ENCODE measurements at places on chromosomes 1 and 21. TPM values are rescaled to one million over a fixed set of nuclear protein-coding genes. Genes with fewer than 3 reads are reported as not detected.

Gene SPRR5
- total RNA-seq: not detected

Gene CSF3R
- total RNA-seq: not detected

Gene BACE2
- total RNA-seq: 6.9 TPM

Gene CYP2J2
- total RNA-seq: 1.8 TPM

Gene EPS8L3
- not detected for total RNA-seq
